Glutamatergic neuron (in vitro differentiated cells): ENCODE measurements at places on chromosomes 2 and 18.

DNA sequence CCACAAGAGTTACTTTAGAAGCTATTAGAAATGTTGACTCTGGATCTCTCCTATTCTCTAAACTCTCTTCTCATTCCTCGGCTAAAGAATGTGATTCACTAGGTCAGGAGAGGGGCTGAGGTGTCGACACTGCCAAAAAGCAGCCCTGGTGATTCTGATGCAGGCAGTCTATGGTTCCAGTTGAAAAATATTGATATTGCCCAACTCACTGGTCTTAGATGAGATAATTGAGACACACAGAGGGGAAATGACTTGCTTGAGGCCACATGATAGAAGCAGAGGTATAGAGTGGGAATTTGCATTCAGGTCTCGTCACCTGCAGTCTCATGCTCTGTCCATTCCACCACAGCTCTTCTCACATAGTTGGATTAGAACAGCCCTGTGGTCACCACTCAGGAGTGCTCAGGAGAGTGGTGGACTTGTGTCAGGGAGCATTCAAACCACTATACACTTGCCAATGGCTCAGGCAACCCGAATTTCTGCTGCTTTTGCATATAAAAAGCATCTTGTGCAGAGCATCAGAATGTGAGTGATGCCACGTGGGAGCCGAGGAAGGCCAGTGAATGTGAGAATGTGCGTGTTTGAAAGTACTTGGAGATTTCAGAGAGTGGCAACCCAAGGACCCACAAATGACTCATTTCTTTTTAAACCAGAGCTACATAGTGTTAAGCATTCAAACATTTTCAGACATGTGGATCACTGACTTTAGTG is 65.1 kb upstream of the CTLA4 start:
- no peak for DNase-seq

DNA sequence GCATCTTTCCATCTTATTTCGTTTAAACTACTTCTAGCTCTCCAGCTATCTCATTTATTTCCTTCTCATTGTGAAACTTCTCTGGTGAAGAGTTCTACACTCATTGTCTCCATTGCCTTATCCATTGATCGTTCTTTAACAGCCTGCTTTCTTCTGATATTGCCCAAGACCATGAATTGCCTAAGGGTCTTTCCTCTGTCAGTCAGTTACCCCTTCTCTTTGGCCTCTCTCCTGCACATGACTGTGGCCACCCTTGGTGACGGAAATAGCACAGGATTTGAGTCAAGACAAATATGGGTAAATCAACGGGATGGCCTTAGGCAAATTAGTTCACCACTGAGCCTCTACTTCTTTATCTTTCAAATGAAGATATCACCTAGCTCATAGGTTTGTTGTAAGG is 26.6 kb downstream of the NHEJ1 start:
- no peak for DNase-seq

DNA sequence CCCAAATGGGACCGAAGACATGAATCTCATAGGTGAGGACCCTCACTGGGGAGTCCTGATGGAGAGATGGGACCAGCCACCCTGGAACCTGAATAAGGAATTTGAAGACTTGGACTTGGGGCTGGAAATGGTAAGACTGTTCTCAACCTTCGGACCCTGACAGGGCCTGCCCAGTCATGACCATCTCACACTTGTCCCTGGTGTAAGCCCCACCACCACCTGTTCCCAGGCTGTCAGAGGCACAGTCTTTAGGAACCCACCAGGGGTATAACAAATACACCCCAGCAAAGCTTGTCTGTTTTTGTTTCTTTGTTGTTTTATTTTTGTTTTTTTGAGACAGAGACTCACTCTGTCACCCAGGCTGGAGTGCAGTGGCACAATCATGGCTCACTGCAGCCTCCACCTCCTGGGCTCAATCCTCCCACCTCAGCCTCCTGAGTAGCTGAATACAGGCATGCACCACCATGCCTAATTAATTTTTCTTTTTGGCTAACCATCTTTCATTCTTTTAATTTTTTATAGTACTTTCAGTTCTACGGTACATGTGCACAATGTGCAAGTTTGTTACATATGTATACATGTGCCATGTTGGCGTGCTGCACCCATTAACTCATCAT is 106.1 kb downstream of the GFPT1 start:
- DNase-seq, result no peak

GRCh38 chr2:143481237-143481623 is 352.0 kb downstream of the ARHGAP15 start:
- no peak for DNase-seq

DNA sequence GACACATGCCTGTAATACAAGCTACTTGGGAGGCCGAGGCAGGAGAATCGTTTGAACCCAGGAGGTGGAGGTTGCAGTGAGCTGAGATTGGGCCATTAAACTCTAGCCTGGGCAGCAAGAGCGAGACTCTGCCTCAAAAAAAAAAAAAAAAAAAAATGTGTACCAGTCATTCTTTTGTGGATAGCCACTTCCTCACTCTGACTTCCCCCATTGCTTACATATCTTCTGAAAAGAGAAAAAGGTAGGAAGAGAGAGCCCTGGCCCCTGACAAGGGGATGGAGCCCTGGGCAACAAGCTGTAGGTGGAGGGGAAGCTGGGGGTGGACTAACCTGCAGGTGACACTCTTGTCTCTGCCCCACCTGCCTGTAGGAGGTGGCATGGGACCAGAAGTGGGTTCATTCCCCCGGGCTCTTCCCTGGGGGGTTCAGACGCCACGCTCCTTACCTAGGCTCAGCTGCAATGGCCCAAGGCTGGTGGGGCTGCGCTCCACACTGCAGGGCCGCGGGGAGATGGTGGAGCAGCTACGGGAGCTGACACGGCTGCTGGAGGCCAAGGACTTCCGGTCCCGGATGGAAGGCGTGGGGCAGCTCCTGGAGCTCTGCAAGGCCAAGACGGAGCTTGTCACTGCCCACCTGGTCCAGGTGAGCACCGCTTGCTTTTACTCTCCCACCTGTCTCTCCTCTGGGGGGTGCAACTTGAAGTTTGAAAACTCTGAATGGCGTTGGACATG is 39.1 kb downstream of the PCARE start:
- no peak for DNase-seq

GRCh38 chr2:196294516-196294909 is 123.1 kb upstream of the STK17B start:
- DNase-seq, result no peak

DNA sequence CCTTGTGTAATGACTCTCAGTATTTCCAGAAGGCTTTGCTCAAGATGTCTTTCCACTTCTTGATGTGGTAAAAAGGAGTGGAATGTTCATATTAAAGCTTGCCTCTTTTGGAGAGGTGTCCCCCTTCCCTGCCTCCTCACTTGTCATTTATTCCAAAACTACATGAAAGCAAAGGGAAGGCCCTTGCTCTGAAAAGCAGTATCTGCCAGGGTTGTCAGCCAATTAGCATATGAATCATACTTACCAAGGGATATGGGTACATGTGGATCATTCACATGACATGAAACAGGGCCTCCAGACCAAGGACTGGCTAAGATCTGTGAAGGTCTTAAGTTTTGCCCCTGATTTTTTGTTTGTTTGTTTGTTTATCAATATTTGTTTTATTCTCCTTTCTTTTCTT is 31.3 kb downstream of the ANXA4 start:
- no peak for DNase-seq

- no peak for DNase-seq
Observed at GRCh38 chr2:8267721-8268120, 414.1 kb upstream of the ID2 start.

GRCh38 chr18:48408727-48409590 is at the start of gene ZBTB7C:
Gene ZBTB7C, minus strand, starts transcription at chr18:48409383.
- DNase-seq, result peak; percentile 74

DNA sequence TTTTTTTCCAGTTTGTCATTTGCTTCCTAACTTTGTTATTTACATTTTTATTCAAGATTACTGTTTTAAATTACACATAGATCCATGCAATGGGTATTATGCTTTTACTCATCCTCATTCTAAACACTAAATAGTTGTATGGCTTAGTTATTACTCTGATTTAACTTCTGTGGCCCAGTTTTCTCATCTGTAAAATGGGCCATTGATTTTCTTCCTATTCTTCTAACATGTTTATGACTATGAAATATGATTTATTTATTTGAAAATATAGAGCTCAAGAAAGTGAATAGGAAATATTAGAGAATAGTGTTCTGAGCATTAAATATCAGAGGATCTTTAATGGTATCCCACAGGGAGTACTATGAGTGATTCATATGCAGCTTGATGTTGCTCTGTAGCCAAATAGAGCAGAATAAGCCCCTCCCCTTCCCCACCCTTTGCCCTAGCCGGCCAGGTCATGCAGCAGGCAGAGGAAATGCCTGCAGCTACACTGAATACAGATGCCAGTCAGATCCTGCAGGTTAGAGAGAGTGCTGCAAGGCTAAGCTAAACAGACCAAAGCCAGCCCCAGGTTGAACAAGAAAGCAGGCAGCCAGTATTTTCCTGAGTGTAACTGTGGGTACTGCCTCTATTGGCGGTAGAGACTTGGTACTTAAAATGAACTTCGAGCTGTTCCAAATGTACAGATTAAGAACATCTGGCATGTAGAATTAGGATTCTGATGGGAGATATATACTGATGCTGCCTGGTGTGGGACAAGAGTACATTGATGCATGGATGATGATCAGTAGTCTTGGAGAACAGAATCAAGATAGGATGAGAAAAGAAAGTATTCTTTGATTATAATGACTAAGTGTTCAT is 11.7 kb upstream of the ACYP2 start:
- no peak for DNase-seq
